Progenitor cell of endocrine pancreas (in vitro differentiated cells): ENCODE measurements at places on chromosomes 5 and 9. TPM values are rescaled to one million over a fixed set of nuclear protein-coding genes. Genes with fewer than 3 reads are reported as not detected.

- DNase-seq: no peak
Observed at GRCh38 chr5:126651013-126651577, 50.3 kb downstream of the PHAX start.

Gene SLC36A2
- not detected in 2 replicates for total RNA-seq

- DNase-seq: no peak
Observed at GRCh38 chr5:53276825-53277224, 167.3 kb upstream of the MOCS2 start.

Gene SMIM32
- total RNA-seq: 0.79 and 1.1 TPM in 2 replicates

DNA sequence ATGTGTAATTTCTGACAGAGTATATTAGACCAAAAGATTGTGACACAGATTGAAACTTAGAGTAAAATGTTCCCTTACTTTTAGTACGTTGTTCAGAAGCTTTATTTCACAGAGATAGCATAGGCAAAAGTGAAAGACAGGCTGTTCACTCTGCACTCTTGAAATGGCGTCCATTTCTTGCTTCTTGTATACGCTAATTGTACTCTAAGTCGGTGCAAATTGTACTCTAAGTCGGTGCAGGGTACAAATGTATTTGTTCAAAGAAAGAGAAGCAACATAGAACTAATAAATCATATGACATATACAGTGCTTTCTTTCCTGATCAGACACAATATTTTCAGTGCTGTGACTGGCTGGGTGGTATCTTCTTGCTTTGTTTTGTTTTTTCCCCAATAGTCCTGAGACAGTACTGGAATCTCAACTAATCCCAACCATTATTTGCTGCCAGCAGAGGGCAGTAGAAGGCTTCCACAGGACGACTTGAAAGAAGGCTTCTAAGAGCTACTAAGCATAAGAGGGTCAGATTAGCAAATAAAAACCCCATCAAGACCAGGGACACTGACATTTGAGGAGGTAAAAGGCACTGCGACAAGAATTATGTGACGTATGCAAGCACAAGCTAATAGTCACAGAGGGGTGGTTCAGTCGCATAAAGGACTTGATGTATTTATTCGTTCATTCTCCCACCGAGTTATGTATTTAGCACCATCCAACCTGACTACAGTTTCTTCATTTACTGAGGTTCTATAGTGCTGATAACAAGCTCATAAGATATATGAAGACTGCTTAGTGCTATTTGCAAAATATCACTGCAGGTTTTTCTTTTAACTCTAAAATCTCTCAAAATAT lies 831.8 kb downstream of the TAF11L14 start:
- peak; percentile 20 for DNase-seq

GRCh38 chr5:171427318-171428167 lies 8.1 kb downstream of the FGF18 start:
- no peak for DNase-seq
